ENCODE measurements at places on chromosomes 7 and 10. TPM values are rescaled to one million over a fixed set of nuclear protein-coding genes. Genes with fewer than 3 reads are reported as not detected.

GRB10 gene
- total RNA-seq = 36.5 TPM

CLRN3 gene
- not detected for total RNA-seq

NAMPT gene
- total RNA-seq = 177 TPM

NRAP gene
- total RNA-seq = not detected

SPDYE2B gene
- total RNA-seq = not detected

DNA sequence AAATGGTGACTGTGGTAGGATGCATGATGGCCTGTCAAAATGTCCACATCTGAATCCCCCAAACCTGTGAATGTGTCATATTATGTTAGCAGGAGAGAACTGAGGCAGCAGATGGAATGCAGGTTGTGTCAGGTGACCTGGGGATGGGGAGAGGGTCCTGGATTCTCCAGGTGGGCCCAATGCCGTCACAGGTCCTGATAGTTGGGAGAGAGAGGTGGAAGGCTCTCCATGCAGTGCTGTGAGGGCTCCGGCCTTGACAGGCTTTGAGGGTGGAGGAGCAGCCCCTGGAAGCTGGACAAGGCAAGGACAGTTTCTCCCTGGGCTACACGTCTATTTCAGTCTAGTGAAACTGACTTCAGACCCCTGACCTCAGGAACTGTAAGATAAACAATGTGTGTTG, 330.9 kb upstream of the ZNF32 start:
- H3K4me1 ChIP-seq = peaks cover 8% of the 10 kb centered on the region
- no peak overlapping the region for H3K27ac ChIP-seq
- no peak for DNase-seq
- H3K27me3 ChIP-seq = no peaks in the 10 kb centered on the region
- H3K4me3 ChIP-seq = no peak overlapping the region

- no peak overlapping the region for H3K27ac ChIP-seq
- H3K4me3 ChIP-seq = no peak overlapping the region
- H3K4me1 ChIP-seq = no peaks in the 10 kb centered on the region
- H3K27me3 ChIP-seq = no peaks in the 10 kb centered on the region
- no peak for DNase-seq
These were observed 110.6 kb downstream of the EMX2 start for GRCh38 chr10:117653170-117653515.

GRCh38 chr10:6313111-6313895, 110.6 kb downstream of the PFKFB3 start:
- H3K4me3 ChIP-seq = no peak overlapping the region
- H3K27me3 ChIP-seq = no peaks in the 10 kb centered on the region
- H3K36me3 ChIP-seq = no peaks in the 10 kb centered on the region

DNA sequence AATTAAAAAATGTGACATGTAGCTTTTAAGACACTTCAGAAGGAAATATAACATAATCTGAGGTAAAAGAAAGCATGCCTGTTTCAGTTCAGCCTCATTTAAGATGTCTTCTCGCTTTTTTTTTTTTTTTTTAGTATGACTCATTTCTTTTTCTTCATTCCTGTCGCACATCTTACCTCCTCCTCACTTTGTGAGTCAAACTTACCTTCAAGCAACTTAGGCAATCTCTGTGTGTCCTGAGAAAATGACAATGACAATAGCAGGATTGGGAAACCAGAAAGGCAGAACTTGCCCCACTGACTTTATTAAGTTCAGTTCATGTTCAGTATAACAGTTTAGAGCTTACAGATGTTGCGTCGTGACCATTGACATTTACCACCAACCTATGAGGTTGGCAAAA, 7.7 kb downstream of the PTN start:
- H3K27me3 ChIP-seq = no peaks in the 10 kb centered on the region
- H3K36me3 ChIP-seq = no peaks in the 10 kb centered on the region
- no peak overlapping the region for H3K4me3 ChIP-seq
- no peaks in the 10 kb centered on the region for H3K4me1 ChIP-seq

DNA sequence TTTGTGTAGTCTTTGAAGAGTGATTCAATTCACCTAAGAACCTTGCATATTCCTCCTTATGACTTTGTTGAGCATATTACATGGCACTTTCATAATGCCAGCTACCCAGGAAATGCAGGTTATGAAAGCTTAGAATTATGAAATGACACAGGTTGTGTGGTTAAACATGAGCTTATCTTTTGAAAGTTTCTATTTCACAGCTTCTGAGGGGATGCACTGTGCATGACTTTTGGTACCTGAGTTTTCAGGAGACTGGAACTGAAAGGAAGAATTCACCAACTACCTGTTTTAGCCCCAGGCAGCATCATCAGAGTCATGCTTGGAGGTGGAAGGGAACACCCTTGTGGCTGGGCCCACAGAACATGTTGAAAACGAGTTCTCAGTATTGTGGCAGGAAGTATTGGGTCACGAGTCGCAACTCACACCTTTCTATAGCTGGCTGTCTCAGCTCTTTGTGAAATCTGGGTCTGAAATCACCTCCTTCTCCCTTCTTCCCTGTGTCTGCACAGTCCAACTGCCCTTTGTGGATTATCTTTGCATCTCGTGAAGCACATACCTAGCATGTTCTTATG, 228.2 kb downstream of the PTEN start:
- peaks cover 18% of the 10 kb centered on the region for H3K4me1 ChIP-seq
- H3K4me3 ChIP-seq = no peak overlapping the region
- H3K27me3 ChIP-seq = no peaks in the 10 kb centered on the region
- DNase-seq = peak; percentile 52

DNA sequence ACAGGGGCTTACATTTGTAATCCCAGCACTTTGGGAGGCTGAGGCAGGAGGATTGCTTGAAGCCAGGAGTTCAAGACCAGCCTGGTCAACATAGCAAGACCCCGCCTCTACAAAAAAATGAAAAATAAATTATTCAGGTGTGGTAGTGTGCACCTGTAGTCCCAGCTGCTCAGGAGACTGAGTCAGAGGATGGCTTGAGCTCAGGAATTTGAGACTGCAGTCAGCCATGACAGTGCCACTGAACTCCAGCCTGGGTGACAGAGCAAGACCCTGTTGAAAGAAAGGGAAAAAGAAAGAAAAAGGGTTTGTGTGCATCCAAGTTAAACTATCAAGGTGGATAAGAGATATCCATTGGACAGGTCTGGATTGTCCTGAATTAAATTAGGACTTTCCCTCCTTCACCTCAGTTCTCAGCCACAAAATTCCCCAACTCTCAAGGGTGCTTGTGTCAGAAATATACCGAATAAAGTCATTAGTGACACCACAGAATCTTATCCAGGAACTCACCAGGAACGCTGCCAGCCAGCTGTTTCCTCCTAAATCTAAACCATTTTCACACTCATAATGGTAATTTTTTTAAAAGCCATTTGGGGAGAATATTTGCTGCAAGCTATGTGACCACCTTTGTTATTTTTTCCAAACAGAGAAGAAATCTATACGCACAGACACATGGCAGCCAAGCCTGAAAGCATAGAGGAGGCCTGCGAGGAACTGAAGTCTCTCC, 12.0 kb downstream of the AFAP1L2 start:
- H3K27ac ChIP-seq = no peak overlapping the region
- peaks cover 6% of the 10 kb centered on the region for H3K27me3 ChIP-seq
- H3K4me1 ChIP-seq = peaks cover 5% of the 10 kb centered on the region
- no peaks in the 10 kb centered on the region for H3K36me3 ChIP-seq
- no peak for DNase-seq

DNA sequence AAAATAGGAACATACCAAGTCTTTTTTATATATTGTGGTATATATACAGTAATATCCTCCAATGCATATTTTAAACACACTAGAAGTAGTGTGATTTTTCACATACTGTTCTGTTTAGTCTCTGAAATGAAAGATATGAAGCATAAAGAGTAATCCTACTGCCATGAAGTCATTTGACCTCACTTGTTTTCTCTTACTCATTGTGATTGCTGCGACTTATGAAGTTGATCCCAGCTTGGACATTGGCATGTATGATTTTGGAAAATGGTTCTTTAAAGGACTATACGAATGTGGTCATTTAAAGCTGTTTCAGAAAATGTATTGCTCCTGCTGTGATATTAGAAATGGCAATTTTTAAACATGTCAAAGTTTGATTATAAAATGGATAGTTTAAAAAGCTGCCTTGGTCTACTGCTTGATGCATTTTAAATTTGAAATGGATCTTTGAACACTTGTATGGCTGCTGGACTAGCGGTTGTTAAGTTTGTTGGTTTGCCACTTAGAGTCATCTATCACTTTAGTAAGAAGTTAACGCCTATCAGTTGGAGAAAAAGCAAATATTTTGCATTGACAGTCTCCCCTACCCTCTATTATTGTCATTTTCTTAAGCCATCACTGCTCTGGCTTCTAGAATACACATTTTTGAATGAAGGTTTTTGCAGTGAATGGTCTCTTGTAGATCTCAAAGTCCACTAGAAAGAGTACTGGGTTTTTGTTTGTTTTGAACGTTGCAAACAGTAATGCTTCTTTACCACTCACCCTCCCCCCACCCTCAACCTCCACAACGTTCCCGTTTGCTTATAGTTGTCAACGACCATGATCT, 881 bp upstream of the PCGF5 start:
- H3K27me3 ChIP-seq = no peaks in the 10 kb centered on the region
- peak overlapping the region; percentile 44 for H3K27ac ChIP-seq
- peaks cover 29% of the 10 kb centered on the region for H3K4me1 ChIP-seq
- H3K4me3 ChIP-seq = peak overlapping the region; percentile 86
- no peak for DNase-seq
- H3K36me3 ChIP-seq = no peaks in the 10 kb centered on the region

DNA sequence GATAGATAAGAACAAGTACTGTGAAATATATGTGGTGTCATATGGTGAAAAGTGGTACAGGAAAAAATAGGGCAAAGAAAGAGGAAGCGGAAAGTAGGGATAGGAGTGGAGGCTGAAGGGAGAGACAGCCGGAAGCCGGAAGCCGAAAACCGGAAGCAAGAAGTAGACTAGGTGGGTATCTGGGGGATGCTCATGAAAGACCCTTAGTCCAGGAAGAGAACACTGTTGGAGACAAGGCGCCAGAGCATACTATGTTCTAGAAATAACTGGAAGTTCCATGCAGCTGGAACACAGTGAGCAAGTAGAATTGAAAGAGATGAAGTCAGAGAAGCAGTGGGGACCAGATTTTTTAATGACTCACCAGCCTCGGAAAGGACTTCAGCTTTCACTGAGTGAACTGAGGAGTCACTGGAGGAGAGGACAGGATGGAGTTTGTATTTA, 22.5 kb downstream of the ST8SIA6 start:
- H3K36me3 ChIP-seq = no peaks in the 10 kb centered on the region
- no peak overlapping the region for H3K27ac ChIP-seq
- H3K4me1 ChIP-seq = peaks cover 19% of the 10 kb centered on the region
- DNase-seq = no peak
- no peaks in the 10 kb centered on the region for H3K27me3 ChIP-seq

GRCh38 chr7:121394709-121395140, 1.4 kb downstream of the FAM3C start:
- peak overlapping the region; percentile 81 for H3K4me3 ChIP-seq
- no peaks in the 10 kb centered on the region for H3K36me3 ChIP-seq
- no peaks in the 10 kb centered on the region for H3K27me3 ChIP-seq

Measured in lower lobe of right lung (tissue), 2 donors.